LHCN-M2 (cell line): ENCODE measurements at places on chromosomes 5 and 9.

- peak; percentile 8 for DNase-seq
These were observed 306.5 kb upstream of the ITGA1 start for GRCh38 chr5:52481201-52481600.

DNA sequence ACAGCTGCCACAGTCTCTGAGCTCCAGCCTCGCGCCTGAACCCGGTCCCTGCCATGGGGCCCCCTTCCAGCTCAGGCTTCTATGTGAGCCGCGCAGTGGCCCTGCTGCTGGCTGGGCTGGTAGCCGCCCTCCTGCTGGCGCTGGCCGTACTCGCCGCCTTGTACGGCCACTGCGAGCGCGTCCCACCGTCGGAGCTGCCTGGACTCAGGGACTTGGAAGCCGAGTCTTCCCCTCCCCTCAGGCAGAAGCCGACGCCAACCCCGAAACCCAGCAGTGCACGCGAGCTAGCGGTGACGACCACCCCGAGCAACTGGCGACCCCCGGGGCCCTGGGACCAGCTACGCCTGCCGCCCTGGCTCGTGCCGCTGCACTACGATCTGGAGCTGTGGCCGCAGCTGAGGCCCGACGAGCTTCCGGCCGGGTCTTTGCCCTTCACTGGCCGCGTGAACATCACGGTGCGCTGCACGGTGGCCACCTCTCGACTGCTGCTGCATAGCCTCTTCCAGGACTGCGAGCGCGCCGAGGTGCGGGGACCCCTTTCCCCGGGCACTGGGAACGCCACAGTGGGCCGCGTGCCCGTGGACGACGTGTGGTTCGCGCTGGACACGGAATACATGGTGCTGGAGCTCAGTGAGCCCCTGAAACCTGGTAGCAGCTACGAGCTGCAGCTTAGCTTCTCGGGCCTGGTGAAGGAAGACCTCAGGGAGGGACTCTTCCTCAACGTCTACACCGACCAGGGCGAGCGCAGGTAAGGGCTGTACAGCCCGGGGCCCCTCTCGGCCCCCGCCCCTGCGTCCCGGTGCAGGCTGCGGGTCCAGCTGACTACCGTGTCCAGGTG lies 509 bp downstream of the LVRN start:
- no peak for DNase-seq

- DNase-seq: no peak
These were observed 2.4 kb upstream of the ZSWIM6 start for GRCh38 chr5:61329550-61330128.

DNA sequence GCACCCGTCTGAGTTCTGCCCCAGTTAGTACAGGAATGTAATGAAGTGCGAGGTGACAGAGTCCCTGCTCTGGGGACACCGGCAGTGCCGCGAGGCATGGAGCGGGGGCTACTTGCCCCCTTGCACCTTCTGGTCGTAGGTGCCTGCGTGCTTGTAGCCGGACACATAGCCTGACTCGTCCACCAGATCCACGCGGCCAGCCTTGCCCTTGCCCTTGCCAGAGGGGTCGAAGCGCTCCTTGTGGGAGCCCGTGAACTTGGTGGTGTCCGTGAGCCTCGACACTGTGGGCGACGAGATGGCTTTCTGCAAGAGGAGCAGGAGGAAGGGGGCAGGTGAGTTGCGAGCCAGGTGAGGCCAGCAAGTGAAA lies 28.2 kb downstream of the TPPP start:
- no peak for DNase-seq

DNA sequence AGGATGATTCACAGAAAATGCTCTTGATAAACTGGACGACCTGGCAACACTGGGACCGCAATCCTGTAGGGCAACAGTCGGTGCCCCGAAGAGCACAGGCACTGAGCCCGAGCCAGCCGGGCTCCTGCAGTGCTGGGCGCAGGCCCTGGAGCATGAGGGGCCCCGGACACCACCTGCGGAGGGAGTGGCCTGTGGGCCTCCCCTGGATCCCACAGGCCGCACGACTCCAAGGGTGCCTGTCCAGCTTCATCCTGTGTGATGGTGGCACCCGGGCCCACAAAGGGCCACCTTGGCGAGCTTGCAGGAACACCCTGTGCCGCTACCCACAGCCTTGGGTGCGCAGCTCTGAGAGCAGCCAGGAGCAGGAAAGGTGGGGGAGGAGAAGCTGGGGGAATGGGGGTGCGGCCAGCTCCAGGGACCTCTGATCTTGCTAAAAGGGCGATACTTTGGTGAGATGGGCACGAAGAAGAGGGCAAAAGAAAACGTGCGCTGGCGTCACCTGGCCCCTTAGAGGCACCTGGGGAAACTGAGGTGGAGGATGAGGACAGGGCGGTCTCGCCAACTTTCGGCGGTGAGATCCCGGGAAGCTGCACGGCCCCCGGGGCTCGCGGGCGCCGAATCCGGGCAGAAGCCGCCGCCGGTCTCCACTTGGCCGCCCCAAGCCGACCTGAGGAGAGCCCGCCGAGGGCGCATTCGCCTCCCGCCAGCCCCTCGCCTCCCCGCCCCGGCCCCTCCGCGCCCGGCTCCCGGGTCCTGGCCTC lies 722 bp downstream of the TBC1D9B start:
- DNase-seq: peak; percentile 23
